Activated CD4-positive, alpha-beta T cell treated with anti-CD3 and anti-CD28 coated beads for 24 hours (primary cell): ENCODE measurements at places on chromosomes 2 and 18.

GRCh38 chr2:231394211-231395141 is 1.0 kb upstream of the B3GNT7 start:
- no peak for DNase-seq

- DNase-seq, result no peak
These were observed 60.7 kb downstream of the CXCR4 start for GRCh38 chr2:136057023-136057801.

DNA sequence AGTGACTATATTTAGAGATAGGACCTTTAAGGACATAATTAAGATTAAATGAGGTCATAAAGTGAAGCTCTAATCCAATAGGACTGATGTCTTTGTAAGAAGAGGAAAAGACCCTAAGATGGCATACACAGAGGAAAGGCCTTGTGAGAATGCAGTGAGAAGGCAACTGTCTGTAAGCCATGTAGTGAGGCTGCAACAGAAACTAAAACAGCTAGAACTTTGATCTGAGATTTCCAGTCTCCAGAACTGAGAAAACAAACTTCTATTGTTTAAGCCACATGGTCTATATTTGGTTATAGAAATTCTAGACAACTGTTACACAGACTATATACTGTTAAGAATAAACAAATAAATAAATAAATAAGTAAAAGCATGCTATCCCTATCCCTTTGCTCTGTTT is 276.8 kb downstream of the CNTNAP5 start:
- no peak for DNase-seq

DNA sequence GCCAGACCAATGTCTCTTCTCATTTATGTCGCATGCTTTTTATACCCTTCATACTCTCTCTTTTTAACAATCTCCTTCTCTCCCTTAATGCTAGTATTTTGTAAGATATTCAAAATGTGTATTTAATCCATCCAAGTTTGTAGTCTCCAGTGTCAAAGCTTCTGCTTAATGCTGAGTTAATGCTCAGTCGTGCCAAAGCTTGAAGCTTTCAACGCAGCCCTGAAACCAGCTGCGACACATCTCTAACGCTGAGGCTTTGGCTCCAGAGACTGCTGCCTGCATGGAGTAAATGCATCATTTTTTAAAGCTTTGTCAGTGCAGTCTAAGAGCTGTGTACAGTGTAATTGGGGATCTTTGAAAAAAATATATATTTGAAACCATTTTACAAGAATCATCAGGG is 2108.8 kb upstream of the PIK3C3 start:
- no peak for DNase-seq

- DNase-seq, result no peak
These were observed 80.5 kb downstream of the EHBP1 start for GRCh38 chr2:62785810-62786597.

- no peak for DNase-seq
These were observed 8.7 kb downstream of the GALNT14 start for GRCh38 chr2:31129375-31130171.

DNA sequence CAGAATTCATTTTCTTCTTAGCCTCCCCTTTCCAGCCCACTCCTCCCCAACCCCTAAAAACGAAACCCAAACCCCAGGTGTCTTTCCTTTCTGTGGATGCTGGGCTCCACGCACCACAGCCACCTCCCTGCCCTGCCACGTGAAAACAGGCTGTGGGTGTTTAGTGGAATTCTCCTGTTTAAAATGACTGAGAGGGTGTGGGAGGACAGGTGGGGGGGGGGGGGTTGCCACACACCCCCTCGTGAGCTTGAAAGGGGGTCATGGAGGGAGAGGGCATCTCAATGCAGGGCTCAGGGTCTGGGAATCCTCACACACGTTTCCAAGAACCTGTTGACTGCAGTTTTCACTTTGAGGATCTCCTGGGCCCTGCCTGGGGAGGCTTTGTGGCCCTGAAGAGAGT is 110.3 kb downstream of the FAM210A start:
- no peak for DNase-seq

DNA sequence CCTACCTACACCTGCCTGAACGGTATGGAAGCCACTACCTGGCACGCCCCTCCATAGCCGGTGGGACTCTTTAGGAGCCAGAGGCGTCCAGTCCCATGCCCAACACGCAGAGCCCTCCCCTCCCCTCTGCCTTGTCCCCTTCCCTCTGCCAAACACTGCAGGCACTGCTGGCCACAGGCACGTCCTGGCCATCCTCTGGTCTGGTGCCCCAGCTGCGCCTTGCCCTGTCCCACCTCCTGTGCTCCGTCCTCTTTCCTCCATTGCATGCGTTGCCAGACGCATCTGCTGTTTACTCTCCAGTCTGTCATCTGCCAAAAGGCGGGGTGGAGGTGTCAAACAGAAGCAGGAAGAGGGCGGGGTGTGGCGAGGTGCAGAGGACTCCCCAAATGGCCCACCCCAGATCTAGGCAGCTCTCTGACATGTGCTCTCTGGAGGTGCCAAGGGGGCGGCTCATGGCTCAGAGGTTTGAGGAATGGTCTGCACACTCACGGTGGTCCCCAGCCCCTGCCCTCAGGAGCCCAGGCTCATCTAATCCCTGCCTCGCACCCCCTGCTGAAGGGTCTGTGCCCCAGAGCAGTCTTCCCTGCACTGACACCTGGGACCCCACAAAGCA is 45.1 kb downstream of the HS6ST1 start:
- DNase-seq, result no peak

GRCh38 chr2:10183146-10183675 is 60.7 kb downstream of the RRM2 start:
- DNase-seq, result no peak

DNA sequence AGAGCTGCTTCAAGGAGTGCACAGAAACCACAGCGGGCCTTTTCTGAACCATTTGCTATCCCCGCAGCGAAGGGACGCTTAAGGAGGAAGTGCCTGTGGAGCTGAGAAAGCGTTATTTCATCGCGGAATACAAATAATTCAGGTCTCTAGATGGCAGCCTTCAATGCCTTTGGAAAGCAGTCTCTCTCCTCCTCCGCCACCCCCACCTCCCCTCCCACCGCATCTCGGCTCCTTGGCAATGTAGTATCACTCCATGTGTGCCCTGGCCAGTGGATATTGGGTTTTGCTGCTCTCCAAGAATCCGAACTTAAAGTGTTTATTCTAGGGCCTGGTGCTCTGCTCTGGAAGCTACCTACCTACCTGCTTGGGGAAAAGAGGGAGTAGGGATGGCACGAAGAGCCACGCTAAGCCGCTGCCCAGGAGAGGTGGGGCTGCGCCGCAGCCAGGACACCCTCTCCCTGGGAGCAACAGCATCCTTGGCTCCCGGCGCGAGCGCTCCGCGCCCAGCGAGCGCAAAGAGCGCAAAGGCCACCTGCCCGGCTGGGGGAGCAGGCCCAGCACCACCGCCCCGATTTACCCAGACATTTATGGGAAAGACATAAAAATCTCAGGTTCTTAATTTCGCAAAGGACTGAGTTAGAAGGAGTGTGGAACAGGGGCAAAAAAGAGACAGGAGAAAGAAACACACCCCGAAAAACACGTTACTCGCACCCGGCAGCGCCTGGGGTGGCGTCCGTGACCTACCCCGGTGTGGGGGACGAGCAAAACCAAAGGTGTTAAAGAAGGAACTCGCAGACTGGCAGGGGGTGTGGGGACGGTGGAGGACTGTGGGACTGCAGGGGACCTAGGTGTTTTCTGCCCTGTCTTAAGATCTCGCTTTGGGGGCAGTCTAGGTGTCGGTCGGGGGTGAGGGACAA is 1.0 kb downstream of the SPHKAP start:
- DNase-seq, result no peak

DNA sequence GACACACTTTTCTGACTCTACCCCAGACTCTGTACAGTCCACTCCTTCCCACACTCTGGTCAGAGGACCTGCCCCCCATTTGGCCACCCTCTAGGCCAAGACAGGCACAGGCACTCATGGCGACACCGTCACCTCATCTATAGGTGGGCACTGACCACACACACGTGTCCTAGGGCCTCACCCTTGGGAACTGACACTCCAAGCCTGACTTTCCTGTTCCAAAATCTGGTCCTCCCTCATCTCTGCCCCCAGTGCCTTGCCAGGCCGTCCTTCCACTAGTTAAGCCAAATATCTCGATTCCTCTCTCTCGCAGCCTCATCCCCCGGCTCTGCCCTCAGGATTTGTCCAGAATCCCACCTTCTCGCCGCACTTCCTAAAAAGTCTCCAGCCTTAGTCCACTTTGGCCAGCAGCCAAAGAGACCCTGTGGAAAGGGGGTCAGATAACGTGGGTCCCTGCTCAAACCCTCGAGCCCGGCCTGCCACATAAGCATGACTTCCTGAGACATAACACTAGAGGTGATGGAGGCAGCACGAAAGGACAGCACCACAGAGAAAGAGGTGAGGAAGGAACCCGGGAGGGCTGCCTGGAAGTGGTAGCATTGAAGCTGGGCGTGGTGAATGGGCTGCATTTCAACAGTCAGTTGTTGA is 105.8 kb upstream of the OTOS start:
- no peak for DNase-seq

DNA sequence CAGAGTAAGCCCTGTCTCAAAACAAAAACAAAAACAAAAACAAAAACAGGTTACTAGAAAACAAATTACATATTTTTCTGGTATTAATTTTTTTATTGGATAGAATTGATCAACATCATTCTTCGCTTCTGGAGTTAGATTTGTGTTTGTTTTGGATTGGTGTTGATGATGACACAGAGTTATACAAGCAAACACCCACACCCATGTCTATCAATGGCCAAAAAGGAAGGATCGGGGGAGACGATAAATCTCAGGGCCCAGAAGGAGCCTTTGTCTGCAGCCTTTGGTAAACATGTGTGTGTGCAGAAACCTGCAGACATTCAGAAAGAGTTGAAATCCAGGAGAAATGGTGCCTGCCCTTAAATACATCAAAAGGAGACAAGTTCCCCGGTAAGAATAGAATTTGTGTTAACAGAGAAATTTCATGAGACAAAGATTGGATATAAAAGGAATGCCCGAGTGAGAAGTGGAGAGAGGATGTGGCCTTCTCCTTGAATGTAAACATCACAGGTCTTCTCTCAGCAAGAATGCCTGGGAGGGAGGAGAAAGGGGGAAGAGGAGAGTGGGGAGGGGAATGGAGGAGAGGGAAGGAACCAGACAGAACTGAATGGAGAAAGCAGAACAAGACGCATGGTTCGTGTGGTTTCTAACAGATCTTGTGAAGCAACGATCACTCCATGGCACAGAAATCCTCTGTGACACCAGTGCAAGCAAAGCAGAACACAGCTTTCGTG is 40.4 kb upstream of the TMEM178A start:
- no peak for DNase-seq
